Natural killer cell treated with Interleukin-12 subunit alpha and Interleukin-12 subunit beta and Interleukin-15 and Interleukin-18, amount 100 ng/mL, for 72 hours (primary cell): ENCODE measurements at places on chromosomes 11 and 22. TPM values are rescaled to one million over a fixed set of nuclear protein-coding genes. Genes with fewer than 3 reads are reported as not detected.

DNA sequence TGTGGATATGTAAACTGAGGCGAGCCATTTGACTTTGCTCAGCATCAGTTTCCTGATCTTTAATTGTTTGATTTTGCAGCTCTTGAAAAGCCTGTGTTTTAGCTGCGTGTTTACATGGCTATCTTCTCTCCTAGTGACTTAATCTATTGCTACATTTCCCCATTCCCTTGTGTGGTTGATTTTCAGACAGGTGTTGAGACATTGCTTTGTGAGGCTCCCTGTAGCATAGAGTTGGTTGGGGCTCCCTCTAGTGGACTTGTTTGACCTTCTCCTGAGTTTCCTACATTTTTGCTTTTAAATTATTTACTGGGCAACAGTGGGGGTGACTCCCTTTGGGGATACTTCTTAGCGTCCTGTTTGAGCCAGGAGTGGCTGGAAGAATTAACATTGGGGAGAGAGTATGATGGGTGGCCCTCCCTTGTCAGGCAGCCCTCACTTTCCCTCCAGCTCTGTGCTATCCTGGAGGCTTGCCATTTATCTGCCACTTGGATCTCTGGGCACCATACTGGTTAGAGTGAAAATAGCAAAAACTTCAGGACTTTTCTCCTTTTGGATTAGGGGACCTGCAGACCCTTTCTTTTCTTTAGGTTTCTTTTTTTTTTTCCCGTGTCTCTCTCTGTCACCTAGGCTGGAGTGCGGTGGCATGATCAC, 9.2 kb upstream of the CBL start:
- peaks cover 6% of the 10 kb centered on the region for H3K4me1 ChIP-seq
- H3K36me3 ChIP-seq = no peaks in the 10 kb centered on the region
- peak; percentile 70 for DNase-seq
- H3K27me3 ChIP-seq = peaks cover 5% of the 10 kb centered on the region
- no peak overlapping the region for H3K27ac ChIP-seq

GRCh38 chr11:33660962-33661361, 39.7 kb downstream of the C11orf91 start:
- no peaks in the 10 kb centered on the region for H3K36me3 ChIP-seq
- no peak for DNase-seq
- peaks cover 7% of the 10 kb centered on the region for H3K27me3 ChIP-seq
- no peak overlapping the region for H3K4me3 ChIP-seq
- no peak overlapping the region for H3K27ac ChIP-seq

DNA sequence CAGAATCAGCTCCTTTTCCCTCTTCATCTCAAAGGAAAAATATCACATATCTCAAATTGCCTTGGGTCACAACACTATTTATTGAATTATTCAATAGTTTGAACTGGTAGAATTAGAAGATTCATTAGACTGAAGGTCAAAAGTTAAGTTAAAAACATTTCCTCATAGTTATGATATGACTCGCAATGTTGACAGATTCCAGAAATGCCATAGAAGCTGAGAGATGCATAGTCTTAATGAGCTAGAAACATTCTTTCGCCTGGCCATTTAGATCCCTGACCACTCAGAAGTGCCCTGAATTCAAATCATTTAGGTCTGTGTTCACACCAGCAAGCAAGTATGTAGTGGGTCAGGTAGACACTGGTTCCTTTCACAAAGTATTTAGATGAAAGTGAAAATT, 44.4 kb downstream of the FAT3 start:
- H3K4me1 ChIP-seq = no peaks in the 10 kb centered on the region
- no peak overlapping the region for H3K27ac ChIP-seq
- H3K27me3 ChIP-seq = no peaks in the 10 kb centered on the region
- DNase-seq = no peak

GRCh38 chr22:42692239-42693054, 28.2 kb downstream of the A4GALT start:
- H3K4me3 ChIP-seq = no peak overlapping the region
- H3K27me3 ChIP-seq = no peaks in the 10 kb centered on the region
- H3K27ac ChIP-seq = no peak overlapping the region
- no peak for DNase-seq
- no peaks in the 10 kb centered on the region for H3K36me3 ChIP-seq
- no peaks in the 10 kb centered on the region for H3K4me1 ChIP-seq

DNA sequence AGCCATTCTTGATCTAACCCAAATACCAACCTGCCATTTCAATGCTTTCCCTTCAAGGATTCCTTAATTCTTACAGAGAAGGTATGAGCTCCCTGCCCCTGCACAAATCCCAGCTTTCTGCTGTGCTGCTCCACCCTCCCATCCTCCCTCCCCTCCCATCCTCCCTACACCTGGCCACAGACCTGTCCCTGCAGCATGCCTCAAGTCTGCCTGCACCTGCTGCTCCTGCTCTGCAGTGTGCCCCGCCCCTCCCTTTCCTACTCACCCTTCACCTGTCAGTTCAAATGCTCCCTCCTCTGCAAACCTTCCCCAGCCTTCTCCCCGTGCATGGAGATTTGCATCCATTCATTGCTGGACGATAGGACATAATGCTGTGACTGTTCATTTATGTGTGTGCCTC, 139.9 kb upstream of the NARS2 start:
- DNase-seq = no peak
- no peaks in the 10 kb centered on the region for H3K36me3 ChIP-seq
- no peaks in the 10 kb centered on the region for H3K4me1 ChIP-seq
- H3K27ac ChIP-seq = no peak overlapping the region
- H3K27me3 ChIP-seq = peaks cover 18% of the 10 kb centered on the region
- no peak overlapping the region for H3K4me3 ChIP-seq

DNA sequence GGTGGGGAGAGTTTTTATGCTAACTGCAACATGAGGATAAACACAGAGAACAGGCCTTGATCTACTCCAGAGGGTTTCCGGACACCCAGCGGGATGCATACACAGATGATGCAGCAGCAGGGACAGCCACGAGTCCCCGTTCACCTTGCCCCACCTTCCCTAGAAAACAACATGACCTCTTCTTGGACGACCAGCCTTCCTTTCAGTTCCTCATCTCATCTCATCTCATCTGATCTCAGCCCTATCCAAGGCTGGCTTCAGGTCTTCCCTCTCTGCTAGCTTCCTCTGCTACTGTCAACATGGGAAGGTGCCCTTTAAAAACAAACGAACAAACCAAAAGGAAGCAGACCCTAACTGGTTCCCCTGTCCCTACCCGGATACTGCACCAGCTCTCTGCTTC, 1356.2 kb downstream of the TBC1D22A start:
- no peak overlapping the region for H3K27ac ChIP-seq
- peaks cover 5% of the 10 kb centered on the region for H3K4me1 ChIP-seq
- peaks cover 5% of the 10 kb centered on the region for H3K36me3 ChIP-seq
- no peak for DNase-seq

- no peak overlapping the region for H3K27ac ChIP-seq
- no peaks in the 10 kb centered on the region for H3K27me3 ChIP-seq
- no peak overlapping the region for H3K4me3 ChIP-seq
- peaks cover 32% of the 10 kb centered on the region for H3K4me1 ChIP-seq
These were observed 3.3 kb downstream of the RAB6A start for GRCh38 chr11:73757598-73757997.

- H3K36me3 ChIP-seq = no peaks in the 10 kb centered on the region
- peak overlapping the region; percentile 16 for H3K27ac ChIP-seq
- H3K4me1 ChIP-seq = peaks cover 15% of the 10 kb centered on the region
- no peak for DNase-seq
- peak overlapping the region; percentile 25 for H3K4me3 ChIP-seq
These were observed 35.1 kb downstream of the NRXN2 start for GRCh38 chr11:64687643-64688533.

Gene CRYBB3
- not detected for total RNA-seq

Gene OR5B21
- total RNA-seq = 3.5 TPM

Gene KCNQ1
- 1.4 TPM for total RNA-seq

Gene FDXACB1
- total RNA-seq = 6.2 TPM

Gene MS4A4A
- not detected for total RNA-seq

Gene FAM180B
- total RNA-seq = 0.62 TPM
